ENCODE measurements at places on chromosomes 6 and 20. TPM values are rescaled to one million over a fixed set of nuclear protein-coding genes. Genes with fewer than 3 reads are reported as not detected.
A peak's percentile ranks its signal among the peaks of the same experiment; 100 is the strongest.

GRCh38 chr6:22411376-22412105, 114.7 kb upstream of the PRL start:
- no peak overlapping the region for H3K27ac ChIP-seq
- no peaks in the 10 kb centered on the region for H3K36me3 ChIP-seq
- H3K4me1 ChIP-seq: no peaks in the 10 kb centered on the region
- no peak for DNase-seq
- H3K4me3 ChIP-seq: no peak overlapping the region

DNA sequence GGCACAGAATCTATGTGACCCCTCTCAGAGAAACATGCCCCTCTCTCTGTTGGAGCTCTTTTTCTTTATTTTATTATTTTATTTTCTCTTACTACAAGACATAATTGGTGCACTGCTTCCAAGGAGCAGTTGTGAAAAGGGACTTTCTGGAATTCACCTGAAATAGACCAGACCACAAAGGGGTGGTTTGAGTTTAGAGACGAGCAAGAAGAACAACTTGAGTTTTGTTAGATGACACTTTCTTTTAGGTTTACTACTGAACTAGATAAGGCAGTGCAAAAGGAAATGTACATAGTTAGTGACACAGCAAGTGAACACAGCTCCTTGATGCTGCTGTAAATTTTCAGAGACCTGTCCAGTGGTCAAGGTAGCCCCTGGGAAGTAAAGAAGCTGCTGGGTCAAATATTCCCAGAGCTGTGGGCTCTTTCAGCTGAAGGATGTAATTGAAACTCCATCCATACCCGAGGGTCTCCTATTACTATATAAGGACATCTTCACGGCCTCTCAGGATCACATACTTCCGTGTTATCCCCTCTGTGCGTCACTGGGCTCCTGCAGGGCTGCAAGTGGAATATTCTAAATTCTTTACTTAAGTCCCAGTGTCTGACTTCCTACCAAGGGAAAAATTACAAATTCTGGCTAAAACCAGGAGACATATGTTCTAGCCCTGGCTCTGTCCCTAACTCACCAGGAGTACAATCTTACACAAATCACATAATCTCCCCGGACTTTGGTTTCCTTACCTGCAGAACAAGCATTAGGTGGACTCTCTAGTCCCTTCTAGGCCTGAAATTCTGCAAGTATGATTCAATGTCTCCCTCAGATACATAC, 69.1 kb upstream of the ADTRP start:
- H3K27ac ChIP-seq: no peak overlapping the region
- H3K27me3 ChIP-seq: peaks cover 2% of the 10 kb centered on the region
- no peaks in the 10 kb centered on the region for H3K4me1 ChIP-seq
- no peak for DNase-seq

DNA sequence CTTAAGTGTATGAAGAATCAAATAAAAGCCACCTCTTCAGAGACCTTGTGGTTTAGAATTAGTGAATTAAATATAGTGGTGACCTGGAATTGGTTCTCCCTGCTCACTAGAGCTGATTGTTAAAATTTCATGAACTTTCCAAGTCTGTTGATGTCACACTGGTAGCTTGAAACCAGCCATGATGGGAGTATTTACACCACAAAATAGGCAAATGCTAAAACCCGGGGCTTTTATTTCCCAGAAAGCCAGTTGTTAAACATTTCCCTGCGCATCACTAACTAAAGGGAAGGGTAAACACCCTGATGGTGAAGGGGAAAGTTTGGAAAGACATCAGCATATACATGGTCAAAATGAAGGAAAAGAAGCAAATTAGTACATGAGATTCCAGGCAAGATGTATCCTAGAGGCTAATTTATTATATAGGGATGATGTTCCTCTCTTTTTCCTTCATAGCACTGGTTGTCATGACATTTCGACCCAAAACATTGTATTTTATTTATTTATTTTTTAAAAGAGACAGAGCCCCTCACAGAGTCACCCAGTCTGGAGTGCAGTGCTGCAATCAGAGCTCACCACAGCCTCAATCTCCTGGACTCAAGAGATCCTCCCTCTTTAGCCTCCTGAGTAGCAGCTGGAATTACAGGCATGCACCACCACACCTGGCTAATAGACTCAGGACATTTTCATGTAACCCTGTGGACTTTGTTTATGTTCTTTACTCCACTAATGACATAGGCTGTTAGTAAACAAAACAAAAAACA, 123.2 kb downstream of the RIN2 start:
- no peak for DNase-seq
- no peak overlapping the region for H3K27ac ChIP-seq
- H3K36me3 ChIP-seq: no peaks in the 10 kb centered on the region
- H3K27me3 ChIP-seq: peaks cover 6% of the 10 kb centered on the region

Gene GRIK2
- not detected for total RNA-seq

DNA sequence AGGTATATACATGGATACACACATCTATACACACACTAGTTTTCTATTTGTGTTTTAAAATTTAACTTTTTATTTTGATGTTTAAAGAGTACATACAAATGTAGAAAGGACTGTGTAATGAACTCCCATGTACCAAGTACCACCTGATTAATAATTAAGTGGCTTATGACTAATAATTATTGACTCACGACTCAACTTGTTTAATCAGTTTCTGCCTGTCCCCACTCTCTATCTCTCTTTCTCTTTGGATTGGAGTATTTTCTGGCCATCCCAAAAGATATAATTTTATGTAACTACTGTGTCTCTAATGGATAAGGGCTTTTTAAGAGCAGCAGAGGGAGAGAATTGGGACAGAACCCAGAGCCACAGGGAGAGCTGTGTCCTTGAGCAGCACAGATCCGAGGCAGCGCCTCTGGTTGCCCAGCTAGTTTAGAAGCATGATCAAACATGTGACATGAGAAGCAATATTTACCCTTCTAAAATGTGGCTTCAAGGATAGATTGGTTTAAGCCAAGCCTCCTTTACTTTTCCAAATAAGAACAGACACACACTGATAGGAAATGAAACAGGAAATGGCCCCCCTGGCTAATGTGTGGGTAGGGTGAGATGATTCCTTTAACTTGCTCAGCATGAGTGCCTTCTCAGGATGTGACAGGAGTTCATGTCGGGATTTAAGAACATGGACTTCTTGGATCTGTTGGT, 81.0 kb downstream of the ERMARD start:
- DNase-seq: no peak
- no peaks in the 10 kb centered on the region for H3K36me3 ChIP-seq
- peaks cover 54% of the 10 kb centered on the region for H3K27me3 ChIP-seq
- no peak overlapping the region for H3K27ac ChIP-seq

DNA sequence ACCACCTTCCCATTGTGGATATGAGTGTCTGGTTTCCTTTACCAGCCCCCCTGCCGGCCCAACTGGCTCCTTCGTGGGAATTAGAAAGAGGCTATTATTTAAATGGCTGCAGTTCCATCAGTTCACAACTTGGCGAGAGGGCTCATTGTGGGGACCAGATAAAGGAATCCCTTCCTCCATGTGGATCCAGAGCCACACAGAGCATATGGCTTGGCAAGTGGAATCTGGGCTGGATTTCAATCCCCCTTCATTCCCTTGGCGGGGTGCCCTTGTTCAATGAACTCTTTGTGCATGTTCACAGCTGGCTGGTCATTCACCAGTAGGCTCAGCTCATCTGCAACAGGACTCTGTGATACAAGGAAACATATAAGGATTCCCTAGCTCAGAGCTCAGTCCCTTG, 140.6 kb downstream of the OPN5 start:
- no peak overlapping the region for H3K27ac ChIP-seq
- no peak for DNase-seq
- no peaks in the 10 kb centered on the region for H3K36me3 ChIP-seq

GRCh38 chr6:21265034-21265729, 328.4 kb upstream of the SOX4 start:
- H3K4me3 ChIP-seq: no peak overlapping the region
- H3K4me1 ChIP-seq: peaks cover 33% of the 10 kb centered on the region
- peak; percentile 50 for DNase-seq

Gene SPATA2
- total RNA-seq: 11.1 TPM

Gene RIPPLY2
- total RNA-seq: not detected

Gene SLC12A5
- 1.7 TPM for total RNA-seq

DNA sequence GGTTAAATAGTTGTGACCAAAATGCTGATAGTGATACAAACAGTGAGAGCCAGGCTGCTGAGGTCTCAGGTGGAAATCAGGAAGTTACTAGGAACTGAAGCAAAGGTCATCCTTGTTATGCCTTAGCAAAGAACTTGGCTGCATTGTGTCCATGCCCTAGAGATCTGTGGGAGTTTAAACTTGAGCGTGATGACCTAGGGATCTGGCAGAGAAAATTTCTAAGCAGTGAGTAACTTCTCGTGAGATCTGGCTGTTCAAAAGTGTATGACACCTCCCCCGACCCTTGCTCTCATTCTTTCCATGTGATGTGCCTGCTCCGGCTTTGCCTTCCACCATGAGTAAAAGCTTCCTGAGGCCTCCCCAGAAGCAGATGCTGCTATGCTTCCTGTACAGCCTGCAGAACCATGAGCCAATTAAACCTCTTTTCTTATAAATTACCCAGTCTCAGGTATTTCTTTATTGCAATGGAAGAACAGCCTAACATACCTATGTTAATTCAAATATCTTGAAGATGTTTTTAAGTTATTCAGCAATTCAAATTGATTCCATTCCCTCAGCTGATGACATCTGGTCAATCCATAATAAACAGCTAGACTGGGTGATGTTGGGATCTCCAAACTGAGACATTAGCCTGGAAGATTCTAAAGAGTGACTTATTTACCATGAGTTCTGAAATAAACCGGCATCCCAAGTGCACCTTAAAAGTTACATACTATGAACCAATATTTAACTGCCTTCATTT, 33.8 kb downstream of the KIF16B start:
- no peaks in the 10 kb centered on the region for H3K27me3 ChIP-seq
- H3K4me3 ChIP-seq: no peak overlapping the region
- H3K27ac ChIP-seq: no peak overlapping the region
- H3K4me1 ChIP-seq: no peaks in the 10 kb centered on the region

DNA sequence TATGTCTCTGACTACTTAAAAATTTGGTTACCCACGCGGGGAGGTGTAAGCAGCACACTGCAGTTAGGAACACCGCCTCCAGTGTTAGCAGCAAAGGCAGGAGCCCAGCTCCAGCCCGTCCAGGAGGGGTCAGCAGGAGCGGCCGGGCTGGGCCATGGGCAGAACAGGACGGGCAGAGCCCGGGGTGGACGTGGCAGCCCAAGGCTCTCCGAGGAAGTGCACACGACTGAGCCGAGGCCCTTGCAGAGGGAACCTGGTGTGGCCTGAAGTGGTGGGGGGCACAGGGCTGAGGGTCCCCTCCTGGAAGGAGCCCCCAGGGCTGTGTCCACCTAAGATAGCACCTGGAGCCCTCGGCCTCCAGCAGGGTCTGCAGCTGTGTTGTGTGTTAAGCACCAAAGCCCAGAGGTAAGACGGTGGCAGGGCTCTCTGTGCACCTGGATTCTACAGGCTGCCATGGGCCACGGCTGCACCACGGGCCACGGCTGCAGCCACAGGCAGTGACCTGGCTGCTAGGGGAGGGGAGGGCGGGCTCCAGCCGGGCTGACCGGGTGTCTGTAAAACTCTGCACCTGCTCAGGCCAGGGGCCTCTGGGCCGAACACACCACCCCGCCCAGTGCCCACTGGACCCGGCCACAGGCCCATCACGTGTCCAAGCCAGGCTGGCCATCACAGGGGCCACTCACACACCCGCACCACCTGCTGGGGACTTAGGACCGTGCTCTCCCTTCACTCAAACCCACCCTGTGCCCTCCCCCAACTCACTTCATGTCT, 6.6 kb downstream of the SLC2A4RG start:
- H3K4me1 ChIP-seq: peaks cover 13% of the 10 kb centered on the region
- no peak overlapping the region for H3K4me3 ChIP-seq
- no peaks in the 10 kb centered on the region for H3K27me3 ChIP-seq
- H3K36me3 ChIP-seq: no peaks in the 10 kb centered on the region
- no peak for DNase-seq

DNA sequence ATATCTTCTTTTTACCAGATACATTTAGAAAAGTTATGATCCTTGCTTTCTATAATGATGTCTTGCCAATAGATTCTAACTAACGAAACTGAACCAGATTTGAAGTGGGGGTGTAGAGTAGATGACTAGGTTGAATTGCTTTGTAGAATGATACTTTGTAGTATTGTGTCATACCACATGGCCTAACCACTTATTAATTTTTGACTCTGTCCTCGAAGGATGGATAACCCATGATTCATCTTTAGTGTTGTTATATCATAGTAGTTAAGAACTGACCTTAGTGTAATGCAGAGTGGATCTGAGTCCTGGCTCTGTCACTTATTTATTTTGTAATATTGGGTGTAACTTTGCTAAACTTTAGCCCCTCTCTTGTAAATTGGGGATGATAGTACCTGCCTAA, 4.5 kb downstream of the PHF3 start:
- H3K4me1 ChIP-seq: peaks cover 56% of the 10 kb centered on the region
- H3K27me3 ChIP-seq: no peaks in the 10 kb centered on the region
- no peak for DNase-seq
- no peak overlapping the region for H3K4me3 ChIP-seq

DNA sequence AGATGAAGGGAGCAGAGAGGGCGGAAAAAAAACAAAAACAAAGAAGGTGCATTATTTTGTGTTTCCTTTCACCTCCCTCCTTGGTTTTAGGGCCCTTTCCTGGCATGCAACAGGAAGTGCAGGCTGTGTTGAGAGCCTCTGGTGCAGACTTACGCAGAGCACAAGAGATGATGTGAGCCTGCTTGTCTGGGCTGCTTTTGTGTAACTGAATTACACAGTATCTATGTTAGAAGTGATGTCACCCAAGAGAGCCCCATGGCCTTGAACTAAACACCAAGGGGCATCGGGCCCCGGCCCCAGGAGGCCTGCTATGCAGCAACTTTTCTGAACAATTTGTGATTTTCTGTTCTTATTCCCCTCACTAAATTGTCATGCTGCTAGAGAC, 25.5 kb downstream of the GNAS start:
- peak; percentile 67 for DNase-seq
- no peaks in the 10 kb centered on the region for H3K36me3 ChIP-seq

DNA sequence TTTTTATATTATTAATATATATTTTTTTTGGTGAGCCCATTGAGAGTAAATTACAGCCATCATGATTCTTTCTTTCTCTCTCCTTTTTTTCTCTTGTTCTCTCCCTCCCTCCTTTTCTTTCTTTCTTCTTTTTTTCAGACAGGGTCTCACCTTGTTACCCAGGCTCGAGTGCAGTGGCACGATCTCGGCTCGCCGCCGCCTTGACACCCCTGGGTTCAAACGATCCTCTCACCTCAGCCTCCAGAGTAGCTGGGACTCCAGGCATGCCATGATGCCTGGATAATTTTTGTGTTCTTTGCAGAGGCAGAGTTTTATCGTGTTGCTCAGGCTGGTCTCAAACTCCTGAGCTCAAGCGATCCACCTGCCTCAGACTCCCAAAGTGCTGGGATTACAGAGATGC, 1.6 kb downstream of the CCDC170 start:
- peaks cover 18% of the 10 kb centered on the region for H3K4me1 ChIP-seq
- DNase-seq: no peak
- peaks cover 70% of the 10 kb centered on the region for H3K27me3 ChIP-seq
- peaks cover 1% of the 10 kb centered on the region for H3K36me3 ChIP-seq
- H3K4me3 ChIP-seq: no peak overlapping the region

Gene TMEM181
- 17.4 TPM for total RNA-seq

DNA sequence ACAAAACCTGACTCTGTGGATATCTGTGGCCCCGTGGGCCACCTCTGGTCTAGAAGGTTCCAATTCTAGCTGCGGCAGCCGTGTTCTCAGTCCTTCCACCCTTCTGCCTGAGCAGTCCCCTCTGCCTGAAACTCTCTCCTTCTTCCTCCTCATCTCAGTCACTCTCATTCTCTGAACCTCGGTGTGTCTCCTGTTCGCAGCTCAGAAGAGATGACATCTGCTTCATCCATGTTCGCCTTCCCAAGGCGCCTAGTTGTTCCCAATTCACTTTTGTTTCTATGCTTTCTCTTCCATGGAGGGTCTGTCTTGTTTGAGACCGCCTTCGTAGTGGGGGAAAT, 95.5 kb downstream of the CEBPB start:
- H3K36me3 ChIP-seq: no peaks in the 10 kb centered on the region
- H3K4me1 ChIP-seq: peaks cover 35% of the 10 kb centered on the region
- no peak for DNase-seq
- no peak overlapping the region for H3K4me3 ChIP-seq
- H3K27ac ChIP-seq: peak overlapping the region; percentile 18

Gene OLIG3
- 0.94 TPM for total RNA-seq
